Activated gamma-delta T cell (primary cell): ENCODE measurements at places on chromosomes 4 and X.
A peak's percentile ranks its signal among the peaks of the same experiment; 100 is the strongest.

DNA sequence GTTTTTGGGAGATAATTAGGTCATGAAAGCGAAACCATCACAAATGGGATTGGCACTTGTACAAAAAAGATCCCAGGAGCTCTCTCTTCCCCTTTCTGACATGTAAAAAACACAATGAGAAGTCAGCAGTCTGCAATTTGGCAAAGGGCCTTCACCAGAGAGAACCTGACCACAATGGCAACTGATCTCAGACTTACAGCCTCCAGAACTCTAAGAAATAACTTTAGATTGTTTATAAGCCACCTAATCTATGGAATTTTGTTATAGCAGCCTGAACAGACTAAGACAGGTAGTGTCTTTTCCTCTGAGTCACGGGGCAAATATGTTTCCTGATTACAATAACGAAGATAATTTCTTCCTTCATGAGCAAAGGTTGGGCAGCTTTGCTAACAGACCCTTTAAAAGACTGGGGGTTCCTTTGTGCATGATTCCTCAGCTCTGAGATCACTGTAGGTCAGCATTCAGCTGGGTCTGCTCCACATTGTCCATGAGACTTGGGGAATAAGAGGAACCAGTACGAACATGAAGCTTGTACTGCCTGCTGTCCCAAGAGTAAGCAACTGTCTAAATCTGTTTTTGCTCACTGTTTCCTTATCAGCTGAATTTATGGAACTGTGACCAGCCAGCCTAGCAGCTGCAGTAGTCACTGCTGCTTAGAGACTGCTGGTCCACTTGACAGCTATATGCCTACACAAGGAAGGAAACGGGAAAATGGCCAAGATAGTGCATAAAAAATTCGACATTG lies 191.6 kb downstream of the ANAPC10 start:
- no peak for DNase-seq

- DNase-seq = no peak
Measured at GRCh38 chr4:83331956-83332355, 2.7 kb downstream of the HPSE start.

DNA sequence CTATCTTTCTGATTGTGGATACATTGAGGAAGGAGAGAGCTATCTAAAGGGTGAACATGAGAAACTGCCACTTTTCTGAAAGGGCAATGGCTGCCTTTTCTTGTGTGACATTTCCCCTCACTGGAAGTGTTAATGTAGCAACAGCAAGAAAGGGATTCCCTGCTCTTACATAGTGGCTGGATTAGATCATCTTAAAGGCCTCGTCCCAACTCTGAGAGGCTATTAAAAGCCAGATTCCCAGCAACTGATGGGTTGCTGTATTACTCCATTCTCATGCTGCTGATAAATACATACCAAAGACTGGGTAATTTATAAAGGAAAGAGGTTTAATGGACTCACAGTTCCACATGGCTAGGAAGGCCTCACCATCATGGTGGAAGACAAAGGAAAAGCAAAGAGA lies 33.7 kb upstream of the ADH7 start:
- DNase-seq = no peak

DNA sequence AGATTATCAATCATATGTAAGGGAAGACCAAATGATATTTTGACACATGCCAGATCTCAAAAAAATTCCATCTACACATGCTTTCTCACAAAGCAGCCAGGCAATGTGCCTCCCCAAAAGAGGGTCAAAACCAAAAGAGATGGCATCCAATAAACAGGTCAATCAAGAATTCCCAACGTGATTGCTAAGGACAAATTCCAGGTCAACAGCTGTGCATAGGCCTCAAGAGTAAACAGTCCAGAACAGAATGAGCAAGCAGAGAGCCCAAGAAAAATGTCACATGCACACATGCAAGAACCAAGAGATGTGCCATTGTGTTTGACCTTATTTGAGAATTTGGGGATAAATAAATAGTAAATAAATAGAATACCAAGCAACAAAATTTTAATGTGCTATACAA lies 136.7 kb downstream of the APBB2 start:
- DNase-seq = no peak

GRCh38 chr4:66855956-66856355 lies 689.3 kb downstream of the CENPC start:
- no peak for DNase-seq

GRCh38 chrX:70196961-70197720 lies 19.9 kb downstream of the DGAT2L6 start:
- DNase-seq = no peak

GRCh38 chr4:158809611-158810486 lies 41.0 kb downstream of the FNIP2 start:
- no peak for DNase-seq

DNA sequence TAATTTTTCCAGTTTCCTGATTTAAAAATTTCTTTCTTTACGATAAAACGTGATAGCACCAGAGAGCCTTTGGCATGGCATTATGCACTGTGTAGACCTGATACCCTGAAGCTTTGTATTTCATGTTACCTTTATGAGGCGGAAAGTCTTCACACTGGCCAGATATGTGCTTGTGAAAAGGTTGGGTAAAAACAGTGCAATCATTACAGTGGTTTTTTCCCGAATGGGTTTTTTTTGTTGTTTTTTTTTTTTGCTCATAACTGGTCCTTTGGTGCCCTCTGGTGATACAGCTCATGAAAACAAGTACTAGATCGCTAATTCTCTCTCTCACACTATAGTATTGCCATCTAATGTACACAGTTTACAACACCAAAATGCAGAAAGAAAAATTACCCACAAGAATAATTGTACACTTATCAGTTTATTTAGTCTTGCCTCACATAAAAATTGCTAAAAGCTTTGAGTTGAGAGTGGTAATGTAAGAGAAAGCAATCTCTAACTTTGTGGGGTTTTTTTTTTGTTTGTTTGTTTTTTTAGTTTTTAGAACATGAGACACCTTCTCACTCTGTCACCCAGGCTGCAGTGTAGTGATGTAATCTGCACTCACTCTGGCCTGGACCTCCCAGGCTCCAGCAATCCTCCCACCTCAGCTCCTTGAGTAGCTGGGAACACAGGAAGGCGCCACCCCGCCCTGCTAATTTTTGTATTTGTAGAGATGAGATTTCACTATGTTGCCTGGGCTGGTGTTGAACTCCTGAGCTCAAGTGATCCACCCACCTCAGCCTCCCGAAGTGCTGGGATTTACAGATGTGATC lies 21.3 kb downstream of the SPCS3 start:
- DNase-seq = no peak

- peak; percentile 44 for DNase-seq
Measured at GRCh38 chrX:103607364-103608305, at the start of gene TCEAL3. Gene TCEAL3 (plus strand): TSS chrX:103607963. CDS start chrX:103609065, 1,102 bp downstream.

- no peak for DNase-seq
Measured at GRCh38 chr4:13476915-13477314, 7.2 kb downstream of the RAB28 start.

DNA sequence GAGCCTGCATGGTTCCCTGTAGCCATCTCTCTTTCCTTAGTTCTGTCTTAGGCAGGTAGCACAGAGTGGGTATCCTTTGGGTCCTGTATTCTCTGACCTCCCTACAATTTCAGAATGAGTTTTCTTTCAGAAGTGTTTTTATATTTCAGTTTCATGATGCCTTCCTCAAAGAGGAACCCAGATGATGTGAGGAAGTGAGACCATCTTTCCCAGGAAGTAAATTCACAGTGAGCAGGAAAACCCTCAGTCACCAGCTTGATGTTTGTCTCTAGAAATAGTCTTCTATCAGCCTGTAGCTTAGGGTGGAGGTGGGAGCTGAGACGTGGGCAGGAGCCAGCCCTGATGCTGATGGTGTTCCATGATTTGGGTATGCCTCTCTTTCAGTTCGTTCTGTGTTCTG lies 16.9 kb downstream of the PLAC1 start:
- no peak for DNase-seq
